ENCODE measurements at places on chromosomes 1 and 21.

- H3K4me1 ChIP-seq, result peaks cover 14% of the 10 kb centered on the region
- H3K36me3 ChIP-seq, result no peaks in the 10 kb centered on the region
- H3K4me3 ChIP-seq, result no peak overlapping the region
- H3K27me3 ChIP-seq, result peaks cover 10% of the 10 kb centered on the region
- DNase-seq, result peak; percentile 54
Observed at GRCh38 chr1:29498126-29499103, 262.1 kb downstream of the PTPRU start.

DNA sequence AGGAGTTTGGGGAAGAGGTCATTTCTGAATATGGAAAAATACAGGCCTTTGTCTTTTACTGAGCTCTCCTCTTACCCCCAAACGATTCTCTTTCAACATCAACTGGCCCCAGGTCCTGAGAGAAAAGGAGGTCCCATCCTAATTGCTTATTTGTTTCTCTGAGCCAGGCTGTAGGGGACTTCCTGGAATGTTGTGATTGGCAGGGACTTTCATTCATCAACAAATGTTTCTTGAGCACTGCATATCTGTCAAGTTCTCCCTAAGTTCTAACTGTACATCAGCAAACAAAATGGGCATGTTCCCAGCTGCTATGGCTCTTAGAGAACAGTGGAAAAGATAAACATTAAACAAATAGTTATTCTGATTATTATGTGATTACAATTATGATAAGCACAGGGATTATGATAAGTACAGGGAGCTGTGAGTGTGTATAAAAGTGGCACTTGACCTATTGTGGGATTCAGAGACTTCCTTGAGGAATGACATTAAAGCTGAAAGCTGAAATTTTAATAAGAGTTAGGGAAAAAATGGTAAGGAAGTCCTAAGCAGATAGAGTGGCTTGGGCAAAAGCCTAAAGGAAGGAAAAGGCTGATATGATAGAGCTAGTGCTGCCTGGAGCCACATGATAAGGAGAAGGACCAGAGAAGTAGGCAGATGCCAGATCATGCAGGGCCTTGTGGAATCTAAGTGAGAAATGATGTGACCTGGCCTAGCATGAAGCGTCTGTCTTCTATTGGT is 11.6 kb downstream of the GPX7 start:
- H3K27ac ChIP-seq, result no peak overlapping the region
- no peaks in the 10 kb centered on the region for H3K27me3 ChIP-seq
- H3K4me1 ChIP-seq, result no peaks in the 10 kb centered on the region
- no peak for DNase-seq
- H3K36me3 ChIP-seq, result no peaks in the 10 kb centered on the region

DNA sequence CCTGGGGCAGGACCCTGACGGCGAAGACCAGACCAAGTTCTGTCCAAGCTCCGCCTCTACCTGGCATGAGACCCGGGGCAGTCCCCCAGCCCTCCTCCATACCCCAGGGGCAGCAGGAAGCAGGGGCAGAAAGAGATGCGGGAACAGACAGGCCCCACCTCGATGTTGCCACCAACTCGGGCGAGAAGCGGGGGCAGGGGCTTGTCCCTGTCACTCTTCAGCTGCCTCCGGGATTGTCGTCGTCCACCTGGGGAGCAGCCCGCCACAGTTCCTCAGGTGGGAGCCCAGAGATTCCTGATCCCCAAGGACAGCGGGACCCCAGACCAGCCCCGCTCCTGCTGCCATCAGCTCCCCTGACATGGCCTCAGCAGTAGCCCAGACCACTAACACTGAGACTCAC is 54.8 kb downstream of the CHD5 start:
- H3K27ac ChIP-seq, result no peak overlapping the region
- no peak overlapping the region for H3K4me3 ChIP-seq

GRCh38 chr1:94753171-94753972 is 66.8 kb upstream of the SLC44A3 start:
- H3K27me3 ChIP-seq, result no peaks in the 10 kb centered on the region
- no peak overlapping the region for H3K27ac ChIP-seq
- H3K36me3 ChIP-seq, result peaks cover 5% of the 10 kb centered on the region
- no peak for DNase-seq
- H3K4me3 ChIP-seq, result no peak overlapping the region

DNA sequence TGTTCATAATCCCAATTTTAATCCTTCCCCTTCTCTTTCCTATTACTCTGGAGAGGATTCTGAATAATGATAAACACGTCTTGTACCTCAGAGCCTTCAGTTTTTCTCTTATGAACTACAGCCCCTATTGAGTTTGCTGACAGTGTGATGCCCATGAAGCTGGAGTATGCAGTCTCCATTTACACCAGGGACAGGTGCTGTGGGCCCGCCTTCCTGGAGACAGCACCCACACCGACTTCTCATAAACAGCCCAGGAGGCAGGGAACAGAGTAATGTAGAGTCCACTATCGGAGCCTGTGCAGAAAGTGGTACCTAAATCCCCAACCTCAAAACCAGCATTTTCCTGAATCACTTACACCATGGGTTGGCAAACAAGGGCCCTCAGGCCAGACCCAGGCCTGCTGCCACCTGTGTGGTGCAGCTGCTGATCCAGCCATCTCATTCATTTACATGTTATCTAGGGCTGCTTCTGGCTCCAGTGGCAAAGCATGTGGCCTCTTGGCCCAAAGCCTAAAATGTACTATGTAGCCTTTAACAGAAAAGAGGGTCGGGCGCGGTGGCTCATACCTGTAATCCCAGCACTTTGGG is 95.1 kb upstream of the KRTAP19-8 start:
- DNase-seq, result no peak
- no peaks in the 10 kb centered on the region for H3K27me3 ChIP-seq
- peaks cover 51% of the 10 kb centered on the region for H3K36me3 ChIP-seq

GRCh38 chr1:53734650-53735211 is 4.2 kb downstream of the GLIS1 start:
- H3K36me3 ChIP-seq, result no peaks in the 10 kb centered on the region
- H3K4me3 ChIP-seq, result peak overlapping the region; percentile 37
- H3K27ac ChIP-seq, result no peak overlapping the region
- DNase-seq, result no peak

- DNase-seq, result no peak
- no peaks in the 10 kb centered on the region for H3K36me3 ChIP-seq
- no peak overlapping the region for H3K4me3 ChIP-seq
- no peak overlapping the region for H3K27ac ChIP-seq
- H3K27me3 ChIP-seq, result peaks cover 18% of the 10 kb centered on the region
Observed at GRCh38 chr1:160640359-160641123, 6.3 kb downstream of the SLAMF1 start.

DNA sequence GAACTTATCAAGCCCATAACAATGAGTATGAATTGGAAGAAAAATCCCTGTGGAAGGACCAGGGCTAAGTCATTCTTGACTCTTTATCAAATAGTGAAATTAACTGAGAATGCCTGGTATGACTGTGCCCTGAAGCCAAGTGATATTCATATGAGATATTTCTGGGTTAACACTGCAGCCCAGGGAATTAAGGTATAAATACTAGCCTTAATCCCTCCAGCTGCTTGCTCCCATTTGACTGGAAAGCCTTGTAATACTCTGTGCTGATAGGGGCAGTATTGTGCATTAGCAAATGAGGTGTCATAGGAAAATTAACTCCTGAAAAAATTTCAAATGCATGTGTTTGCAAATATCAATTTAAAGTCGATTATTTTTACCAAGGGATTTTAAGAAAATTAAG is 568.8 kb downstream of the LMO4 start:
- no peak for DNase-seq
- H3K4me3 ChIP-seq, result no peak overlapping the region
- H3K36me3 ChIP-seq, result no peaks in the 10 kb centered on the region
- no peaks in the 10 kb centered on the region for H3K4me1 ChIP-seq
- no peaks in the 10 kb centered on the region for H3K27me3 ChIP-seq
- H3K27ac ChIP-seq, result no peak overlapping the region

GRCh38 chr1:2049225-2049717 is 940 bp upstream of the PRKCZ start:
- H3K4me3 ChIP-seq, result peak overlapping the region; percentile 88
- H3K27me3 ChIP-seq, result peaks cover 37% of the 10 kb centered on the region
- DNase-seq, result no peak
- peaks cover 16% of the 10 kb centered on the region for H3K4me1 ChIP-seq

- H3K36me3 ChIP-seq, result no peaks in the 10 kb centered on the region
- H3K4me3 ChIP-seq, result no peak overlapping the region
- H3K27me3 ChIP-seq, result peaks cover 10% of the 10 kb centered on the region
- H3K27ac ChIP-seq, result no peak overlapping the region
- H3K4me1 ChIP-seq, result peaks cover 8% of the 10 kb centered on the region
Observed at GRCh38 chr1:56938646-56939045, 27.2 kb downstream of the C8B start.

- H3K4me3 ChIP-seq, result no peak overlapping the region
- no peak overlapping the region for H3K27ac ChIP-seq
- H3K36me3 ChIP-seq, result no peaks in the 10 kb centered on the region
- DNase-seq, result no peak
- peaks cover 16% of the 10 kb centered on the region for H3K4me1 ChIP-seq
Observed at GRCh38 chr1:228992044-228992443, 256.8 kb downstream of the RHOU start.

GRCh38 chr1:196910215-196910614 is 22.4 kb downstream of the CFHR4 start:
- H3K36me3 ChIP-seq, result no peaks in the 10 kb centered on the region
- no peak overlapping the region for H3K27ac ChIP-seq
- H3K4me3 ChIP-seq, result no peak overlapping the region
- no peak for DNase-seq
- H3K4me1 ChIP-seq, result no peaks in the 10 kb centered on the region

- no peak overlapping the region for H3K4me3 ChIP-seq
- H3K27ac ChIP-seq, result no peak overlapping the region
- peaks cover 8% of the 10 kb centered on the region for H3K27me3 ChIP-seq
- peaks cover 10% of the 10 kb centered on the region for H3K4me1 ChIP-seq
- DNase-seq, result no peak
Observed at GRCh38 chr21:34352556-34352955, 11.2 kb upstream of the KCNE2 start.

DNA sequence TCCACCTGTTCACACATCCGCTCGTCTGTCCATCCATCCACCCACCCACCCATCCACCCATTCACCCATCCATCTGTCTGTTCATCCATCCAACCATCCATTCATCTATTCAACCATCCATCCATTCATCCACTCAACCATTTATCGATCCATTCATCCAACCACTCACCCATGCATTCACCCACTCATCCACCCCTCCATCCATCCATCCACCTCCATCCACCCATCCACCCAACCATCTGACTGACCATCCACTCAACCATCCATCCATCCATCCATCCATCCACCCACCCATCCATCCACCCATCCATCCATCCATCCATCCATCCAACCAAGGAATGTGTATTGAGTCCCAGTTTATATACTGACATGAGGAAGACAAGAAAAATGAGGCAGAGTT is 73.1 kb downstream of the UMODL1 start:
- no peaks in the 10 kb centered on the region for H3K36me3 ChIP-seq
- H3K4me1 ChIP-seq, result peaks cover 5% of the 10 kb centered on the region
- no peak overlapping the region for H3K27ac ChIP-seq
- H3K27me3 ChIP-seq, result peaks cover 10% of the 10 kb centered on the region

DNA sequence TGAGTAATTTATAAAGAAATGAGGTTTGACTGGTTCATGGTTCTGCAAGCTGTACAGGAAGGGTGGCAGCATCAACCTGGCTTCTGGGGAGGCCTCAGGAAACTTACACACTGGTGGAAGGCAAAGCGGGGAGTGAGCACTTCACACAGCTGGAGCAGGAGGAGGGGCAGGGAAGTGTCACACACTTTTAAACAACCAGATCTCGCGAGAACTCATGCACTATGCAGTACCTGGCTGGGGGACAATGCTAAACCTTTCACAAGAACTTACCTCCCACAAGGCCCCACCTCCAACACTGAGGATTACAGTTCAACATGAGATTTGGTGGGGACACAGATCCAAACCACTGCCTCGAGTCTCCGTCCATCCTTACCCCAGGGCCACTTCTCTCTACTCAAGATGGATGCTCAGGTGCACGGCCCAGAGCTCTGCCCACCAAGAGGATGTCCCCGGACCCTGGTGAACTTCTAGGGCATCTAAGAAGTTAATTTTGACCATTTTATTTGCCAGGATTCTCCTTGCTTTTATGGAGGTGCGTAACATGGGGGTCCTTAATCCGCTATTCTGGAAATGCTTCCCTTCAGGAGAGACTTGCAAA is 22.7 kb upstream of the ACTRT2 start:
- H3K4me1 ChIP-seq, result no peaks in the 10 kb centered on the region
- H3K4me3 ChIP-seq, result no peak overlapping the region
- H3K36me3 ChIP-seq, result no peaks in the 10 kb centered on the region
- H3K27ac ChIP-seq, result no peak overlapping the region

DNA sequence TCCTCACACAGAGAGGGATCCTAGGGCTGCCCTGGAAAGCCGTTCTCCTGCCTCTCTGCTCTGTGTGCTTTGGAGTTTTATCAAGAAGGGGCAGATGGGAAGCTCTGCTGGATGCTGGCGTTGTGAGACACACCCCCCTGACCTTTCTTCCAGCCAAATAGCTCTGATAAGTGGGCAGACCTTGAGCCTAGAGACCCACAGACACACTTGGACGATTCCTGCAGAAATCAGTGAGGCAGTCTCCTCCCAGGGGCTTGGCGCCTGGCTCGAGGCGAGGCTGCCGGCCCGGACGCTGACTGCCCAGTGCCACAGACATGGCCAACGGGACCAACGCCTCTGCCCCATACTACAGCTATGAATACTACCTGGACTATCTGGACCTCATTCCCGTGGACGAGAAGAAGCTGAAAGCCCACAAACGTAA is at the start of gene MRAP:
TSS of gene MRAP (plus strand) at position 198 of the 424 bp plus-strand sequence. CDS start at position 315, 117 bp downstream.
- H3K4me3 ChIP-seq, result no peak within 1 kb of the TSS
- H3K4me1 ChIP-seq, result no peaks in the 10 kb centered on the region
- H3K27ac ChIP-seq, result no peak within 1 kb of the TSS
- no peaks in the 10 kb centered on the region for H3K27me3 ChIP-seq
- H3K36me3 ChIP-seq, result peaks cover 7% of the 10 kb centered on the region

DNA sequence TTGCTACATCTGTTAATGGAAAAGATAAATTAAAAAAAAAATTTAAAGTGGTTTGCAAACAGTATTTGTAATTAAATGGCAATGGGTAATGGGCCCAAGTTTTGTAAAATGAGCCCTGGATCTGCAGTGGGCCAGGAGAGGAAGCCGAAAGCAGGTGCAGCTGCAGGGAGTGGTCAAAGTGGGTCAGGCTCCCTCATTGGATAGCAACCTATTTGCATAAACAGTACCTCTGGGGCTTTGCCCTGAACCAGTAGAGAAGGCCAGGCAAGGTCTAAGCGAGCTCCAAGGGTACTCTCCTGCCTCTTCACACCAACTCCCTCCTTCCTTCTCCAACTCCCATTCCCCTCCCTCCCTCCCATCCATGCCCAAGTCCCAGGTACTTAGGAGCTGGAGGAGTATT is 138.9 kb downstream of the HMGB4 start:
- peaks cover 25% of the 10 kb centered on the region for H3K27me3 ChIP-seq
- H3K36me3 ChIP-seq, result no peaks in the 10 kb centered on the region
- no peak overlapping the region for H3K27ac ChIP-seq
- no peak for DNase-seq
- no peaks in the 10 kb centered on the region for H3K4me1 ChIP-seq

- H3K27me3 ChIP-seq, result no peaks in the 10 kb centered on the region
- no peaks in the 10 kb centered on the region for H3K36me3 ChIP-seq
- H3K27ac ChIP-seq, result no peak overlapping the region
- H3K4me1 ChIP-seq, result peaks cover 60% of the 10 kb centered on the region
- H3K4me3 ChIP-seq, result no peak overlapping the region
- no peak for DNase-seq
Observed at GRCh38 chr1:156493742-156494141, 6.8 kb downstream of the MEF2D start.
